ENCODE measurements at places on chromosomes 6 and 20.

GRCh38 chr6:80689716-80690395, 583.4 kb downstream of the BCKDHB start:
- DNase-seq, result no peak

DNA sequence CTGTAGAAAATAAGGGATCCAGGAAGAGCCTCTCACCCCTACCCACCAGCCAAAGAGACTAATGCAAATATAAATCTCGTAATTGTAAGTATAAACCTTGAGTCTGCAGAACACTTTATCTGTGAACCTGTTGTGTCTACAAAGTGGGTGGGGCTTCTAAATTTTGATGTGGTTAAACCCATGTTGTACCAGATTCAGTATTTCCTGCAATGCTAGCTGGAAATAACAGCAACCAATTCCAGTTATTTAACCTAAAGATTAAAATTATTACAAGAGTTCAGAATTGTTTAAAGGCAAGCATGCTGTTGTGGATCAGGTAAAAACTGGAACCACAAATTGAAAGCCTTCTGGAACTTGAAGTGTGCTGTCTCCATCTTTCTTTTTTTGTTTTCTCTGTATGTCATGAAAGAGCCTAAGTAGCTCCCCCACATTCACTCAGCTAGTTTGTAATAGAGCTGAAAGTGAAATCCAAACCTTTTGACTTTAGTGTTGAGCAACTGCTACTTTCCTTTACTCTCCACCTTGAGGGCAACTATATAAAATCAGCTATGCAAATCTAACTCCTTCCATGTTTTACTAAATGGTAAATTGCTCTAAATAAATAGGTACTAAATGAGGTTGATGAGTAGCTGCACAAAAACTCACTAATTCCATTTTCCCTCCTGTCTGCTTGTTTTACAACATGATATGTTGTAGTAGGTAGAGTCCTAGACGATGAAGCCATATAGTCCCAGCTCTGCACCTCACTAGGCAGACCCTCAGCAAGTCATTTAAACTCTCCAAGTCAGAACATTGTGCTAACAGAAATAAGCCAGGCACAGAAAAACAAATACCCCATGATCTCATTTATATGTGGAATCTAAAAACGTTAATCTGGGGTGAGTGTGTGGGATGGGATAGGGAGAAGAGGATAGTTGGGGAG, 17.9 kb upstream of the THEMIS start:
- no peak for DNase-seq

GRCh38 chr6:144285548-144285797, 338 bp downstream of the UTRN start:
- no peak for DNase-seq

DNA sequence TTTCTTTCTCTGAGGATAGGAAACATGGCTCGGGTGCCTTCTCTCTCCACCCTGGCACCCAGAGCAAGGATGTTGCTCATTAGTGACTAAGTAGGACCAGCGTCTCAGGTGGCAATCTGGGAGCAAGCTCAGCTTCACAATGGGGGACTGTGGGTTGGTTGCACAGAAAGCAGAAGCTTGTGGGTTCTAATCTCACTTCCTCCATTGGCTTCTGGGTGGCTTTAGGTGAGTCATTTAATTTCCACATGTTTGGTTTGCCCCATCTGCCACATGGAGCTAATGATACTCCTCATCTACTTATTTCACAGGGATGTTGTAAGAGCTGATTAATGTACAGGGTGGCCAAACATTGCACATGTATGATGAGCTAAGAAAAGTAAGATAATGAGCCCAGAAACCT, 54.8 kb upstream of the AKIRIN2 start:
- DNase-seq, result peak; percentile 63

GRCh38 chr6:79627422-79627821, 3.7 kb upstream of the SH3BGRL2 start:
- no peak for DNase-seq
